ENCODE measurements at places on chromosomes 4 and X. TPM values are rescaled to one million over a fixed set of nuclear protein-coding genes. Genes with fewer than 3 reads are reported as not detected.

GRCh38 chr4:87749883-87750282, 49.5 kb upstream of the IBSP start:
- H3K36me3 ChIP-seq: no peaks in the 10 kb centered on the region
- H3K4me3 ChIP-seq: no peak overlapping the region
- DNase-seq: no peak
- no peaks in the 10 kb centered on the region for H3K27me3 ChIP-seq
- no peaks in the 10 kb centered on the region for H3K4me1 ChIP-seq

Gene BTC
- total RNA-seq: 0.09 TPM

GRCh38 chr4:123649250-123649644, 252.7 kb downstream of the SPRY1 start:
- H3K36me3 ChIP-seq: no peaks in the 10 kb centered on the region
- peaks cover 18% of the 10 kb centered on the region for H3K4me1 ChIP-seq
- no peak for DNase-seq
- peak overlapping the region; percentile 17 for H3K4me3 ChIP-seq

GRCh38 chrX:38438321-38438720, 85.9 kb downstream of the OTC start:
- H3K27ac ChIP-seq: no peak overlapping the region
- H3K4me3 ChIP-seq: no peak overlapping the region
- H3K27me3 ChIP-seq: no peaks in the 10 kb centered on the region
- DNase-seq: no peak
- no peaks in the 10 kb centered on the region for H3K36me3 ChIP-seq
- no peaks in the 10 kb centered on the region for H3K4me1 ChIP-seq

- H3K27me3 ChIP-seq: no peaks in the 10 kb centered on the region
- H3K4me3 ChIP-seq: no peak overlapping the region
- no peak overlapping the region for H3K27ac ChIP-seq
- DNase-seq: no peak
Measured at GRCh38 chr4:56147371-56147770, 198.6 kb downstream of the CEP135 start.

Gene NXF2B
- total RNA-seq: not detected

Gene SHOX
- total RNA-seq: not detected

Gene ZRSR2
- total RNA-seq: 8.4 TPM

- H3K36me3 ChIP-seq: no peaks in the 10 kb centered on the region
- H3K27ac ChIP-seq: no peak overlapping the region
- no peaks in the 10 kb centered on the region for H3K27me3 ChIP-seq
- H3K4me3 ChIP-seq: no peak overlapping the region
- H3K4me1 ChIP-seq: no peaks in the 10 kb centered on the region
Measured at GRCh38 chr4:144451766-144452450, 194.0 kb upstream of the HHIP start.

- H3K27me3 ChIP-seq: no peaks in the 10 kb centered on the region
- H3K4me1 ChIP-seq: no peaks in the 10 kb centered on the region
- H3K27ac ChIP-seq: no peak overlapping the region
- no peaks in the 10 kb centered on the region for H3K36me3 ChIP-seq
- no peak overlapping the region for H3K4me3 ChIP-seq
Measured at GRCh38 chr4:83581411-83582288, 45.7 kb downstream of the GPAT3 start.

DNA sequence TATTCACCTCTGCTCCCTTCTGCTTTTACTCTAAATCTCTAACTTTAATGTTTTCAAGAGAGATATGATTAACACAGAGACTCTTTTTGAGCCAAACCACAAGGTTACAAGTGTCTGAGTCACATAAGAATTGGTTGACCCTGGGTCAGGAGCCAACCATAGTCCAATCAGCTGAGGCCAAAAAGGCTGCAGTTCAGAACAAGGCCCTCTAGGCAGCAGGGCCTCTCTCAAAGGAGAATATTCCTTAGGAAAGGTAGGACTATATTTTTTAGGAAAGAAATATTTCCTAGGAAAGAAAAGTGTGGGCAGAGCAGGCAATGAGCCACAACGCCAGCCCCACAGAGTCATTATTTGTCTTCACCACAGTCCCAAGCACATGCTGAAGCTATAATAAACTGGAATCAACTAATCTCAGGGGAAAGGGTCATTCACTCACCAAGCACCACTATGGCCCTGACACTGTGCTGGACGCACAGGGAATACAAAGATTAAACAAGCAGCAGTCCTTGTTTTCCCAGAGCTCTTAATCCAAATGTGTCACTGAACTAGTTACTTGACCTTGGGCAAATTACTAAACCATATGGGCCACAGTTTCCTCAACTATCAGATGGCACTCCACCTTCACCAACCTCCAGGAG, 2.2 kb downstream of the ATP8A1 start:
- peaks cover 23% of the 10 kb centered on the region for H3K4me1 ChIP-seq
- no peak overlapping the region for H3K4me3 ChIP-seq
- peak; percentile 18 for DNase-seq

DNA sequence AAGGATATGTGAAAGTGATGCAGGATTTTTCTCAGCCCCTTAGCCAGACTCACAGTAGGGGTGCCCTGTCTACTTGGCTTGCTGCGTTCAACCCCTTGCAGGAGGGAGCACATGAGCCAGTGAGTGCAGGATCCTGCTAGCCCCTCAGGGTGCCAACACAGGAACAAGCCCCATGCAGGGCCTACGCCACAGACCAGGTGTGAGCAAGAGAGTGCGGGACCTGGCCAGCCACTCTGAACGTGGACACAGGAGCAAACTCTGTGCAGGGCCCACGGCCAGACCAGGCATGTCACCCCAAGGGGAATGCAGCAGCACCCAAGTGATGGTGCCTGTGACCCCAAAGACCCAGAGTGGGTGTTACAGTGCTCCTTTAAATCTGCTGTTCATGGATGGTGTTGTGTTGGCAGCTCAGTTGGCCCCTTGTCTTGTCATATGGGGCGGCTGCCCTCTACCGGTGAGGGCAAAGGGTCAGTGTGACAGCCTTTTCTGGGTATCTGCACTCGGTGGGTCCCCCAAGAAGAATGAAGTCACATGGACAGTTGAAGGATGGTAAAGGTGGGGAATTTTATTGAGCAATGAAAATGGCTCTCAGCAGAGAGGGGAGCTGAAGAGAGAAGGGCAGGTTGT, 188.4 kb upstream of the MAOA start:
- H3K4me1 ChIP-seq: no peaks in the 10 kb centered on the region
- H3K27me3 ChIP-seq: no peaks in the 10 kb centered on the region
- no peaks in the 10 kb centered on the region for H3K36me3 ChIP-seq
- no peak for DNase-seq
- no peak overlapping the region for H3K27ac ChIP-seq

DNA sequence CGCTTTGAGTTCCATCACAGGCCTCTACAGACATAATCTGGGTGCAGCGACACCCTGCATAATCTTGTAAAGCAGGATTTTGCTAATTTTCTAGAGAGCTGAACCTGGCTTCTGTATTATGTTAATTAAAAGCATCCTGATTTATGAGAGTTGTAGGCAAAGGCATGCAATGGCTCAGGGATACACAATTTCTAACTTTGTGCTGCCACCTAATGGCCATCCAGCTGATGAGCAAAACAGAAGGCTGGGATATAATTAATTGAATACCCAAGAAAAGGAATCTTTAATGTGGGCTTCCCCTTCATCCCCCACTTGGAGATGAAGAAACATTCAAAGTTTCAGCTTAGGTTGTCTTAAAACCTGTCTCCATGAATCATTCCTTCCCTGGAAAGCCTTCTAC, 78.1 kb downstream of the BMP15 start:
- no peaks in the 10 kb centered on the region for H3K36me3 ChIP-seq
- no peak overlapping the region for H3K4me3 ChIP-seq
- H3K4me1 ChIP-seq: no peaks in the 10 kb centered on the region
- DNase-seq: no peak
- no peaks in the 10 kb centered on the region for H3K27me3 ChIP-seq

DNA sequence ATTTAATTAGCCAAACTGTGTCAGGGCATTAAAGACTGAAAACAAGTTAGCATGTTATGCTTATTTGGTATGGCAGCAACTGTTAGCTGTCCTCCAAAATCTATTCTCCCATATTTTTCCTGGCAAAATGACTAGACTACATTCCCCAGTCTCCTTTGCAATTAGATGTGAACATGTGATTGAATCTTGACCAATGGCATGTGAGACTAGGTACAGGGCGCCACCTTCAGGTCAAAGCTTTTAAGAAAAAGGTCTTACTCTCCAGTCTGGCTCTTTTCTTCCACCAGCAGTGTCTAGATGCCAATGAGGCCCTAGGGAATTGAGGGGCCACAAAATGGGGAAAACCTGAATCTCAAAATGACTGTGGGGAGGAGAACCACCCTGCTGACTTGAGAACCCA, 408.2 kb downstream of the SMARCA1 start:
- H3K27ac ChIP-seq: no peak overlapping the region
- DNase-seq: peak; percentile 50
- no peak overlapping the region for H3K4me3 ChIP-seq
- no peaks in the 10 kb centered on the region for H3K36me3 ChIP-seq

Gene CENPVL1
- total RNA-seq: not detected

DNA sequence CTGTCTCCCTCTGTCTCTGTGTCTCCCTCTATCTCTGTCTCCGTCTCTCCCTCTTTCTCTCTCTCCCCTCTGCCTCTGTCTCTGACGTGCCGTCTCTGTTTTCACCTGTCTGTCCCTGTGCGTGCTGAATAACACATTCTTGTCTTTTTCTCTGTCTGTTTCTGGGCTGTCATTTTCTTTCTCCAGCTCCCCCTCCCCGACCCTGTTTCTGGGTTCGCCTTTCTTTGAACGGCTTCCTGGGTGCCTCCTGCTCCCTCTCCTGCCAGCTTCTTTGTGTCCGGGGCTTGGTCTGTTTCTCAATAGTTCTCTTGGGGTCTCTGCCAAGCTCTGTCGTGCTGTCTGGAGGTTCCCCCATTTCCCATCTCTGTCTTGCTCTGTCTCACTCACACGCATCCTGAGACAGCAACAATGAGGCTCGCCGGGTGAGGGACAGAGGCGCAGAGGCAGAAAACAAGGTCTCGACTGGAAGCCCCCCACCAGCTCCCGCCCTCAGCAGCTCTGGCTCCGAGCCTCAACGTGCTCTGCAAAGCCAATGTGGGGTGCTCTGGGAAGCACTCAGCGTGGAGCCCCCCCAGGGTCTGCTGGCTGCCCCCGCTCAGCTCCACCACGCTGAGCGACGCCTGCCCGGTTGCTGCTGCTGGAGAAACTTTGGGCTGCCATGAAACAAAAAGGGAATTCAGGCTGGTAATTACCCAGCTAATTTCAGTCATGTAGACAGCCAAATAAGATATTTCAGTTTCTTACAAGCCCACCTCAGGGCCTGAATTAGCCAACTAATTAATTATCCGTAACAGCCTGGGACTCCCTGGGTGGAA, 3.4 kb downstream of the CPLX1 start:
- no peaks in the 10 kb centered on the region for H3K27me3 ChIP-seq
- H3K36me3 ChIP-seq: no peaks in the 10 kb centered on the region
- DNase-seq: no peak
- H3K4me1 ChIP-seq: peaks cover 4% of the 10 kb centered on the region
- H3K27ac ChIP-seq: no peak overlapping the region

- H3K27ac ChIP-seq: peak overlapping the region; percentile 86
- H3K4me3 ChIP-seq: peak overlapping the region; percentile 38
- no peaks in the 10 kb centered on the region for H3K27me3 ChIP-seq
- H3K36me3 ChIP-seq: no peaks in the 10 kb centered on the region
Measured at GRCh38 chrX:106802063-106802387, 448 bp upstream of the TBC1D8B start.

Data from Caco-2 (cell line).